ENCODE measurements at places on chromosomes 4 and X.

- DNase-seq: no peak
Measured at GRCh38 chr4:90951037-90951436, 823.8 kb downstream of the CCSER1 start.

DNA sequence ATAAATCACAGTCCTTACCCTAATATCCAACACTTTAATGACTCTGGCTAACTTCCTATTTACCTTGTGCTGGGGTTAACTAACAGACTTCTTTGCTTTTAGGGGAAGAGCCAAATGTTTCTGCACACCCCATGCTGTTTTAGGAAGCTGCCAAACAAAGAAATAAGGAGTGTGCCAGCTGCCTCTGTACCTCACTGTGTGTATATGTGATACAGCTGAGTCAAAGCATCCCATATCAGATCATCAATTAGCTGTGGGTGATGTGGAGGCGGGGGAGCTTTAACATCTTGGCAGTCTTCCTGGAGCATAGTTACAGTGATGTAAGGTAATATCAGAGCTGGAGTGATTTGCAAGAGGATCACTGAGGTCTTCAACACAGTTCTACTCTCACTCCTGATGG, 95.4 kb downstream of the COL25A1 start:
- DNase-seq: no peak

- DNase-seq: no peak
Measured at GRCh38 chrX:18099745-18100144, 120.9 kb downstream of the BEND2 start.

DNA sequence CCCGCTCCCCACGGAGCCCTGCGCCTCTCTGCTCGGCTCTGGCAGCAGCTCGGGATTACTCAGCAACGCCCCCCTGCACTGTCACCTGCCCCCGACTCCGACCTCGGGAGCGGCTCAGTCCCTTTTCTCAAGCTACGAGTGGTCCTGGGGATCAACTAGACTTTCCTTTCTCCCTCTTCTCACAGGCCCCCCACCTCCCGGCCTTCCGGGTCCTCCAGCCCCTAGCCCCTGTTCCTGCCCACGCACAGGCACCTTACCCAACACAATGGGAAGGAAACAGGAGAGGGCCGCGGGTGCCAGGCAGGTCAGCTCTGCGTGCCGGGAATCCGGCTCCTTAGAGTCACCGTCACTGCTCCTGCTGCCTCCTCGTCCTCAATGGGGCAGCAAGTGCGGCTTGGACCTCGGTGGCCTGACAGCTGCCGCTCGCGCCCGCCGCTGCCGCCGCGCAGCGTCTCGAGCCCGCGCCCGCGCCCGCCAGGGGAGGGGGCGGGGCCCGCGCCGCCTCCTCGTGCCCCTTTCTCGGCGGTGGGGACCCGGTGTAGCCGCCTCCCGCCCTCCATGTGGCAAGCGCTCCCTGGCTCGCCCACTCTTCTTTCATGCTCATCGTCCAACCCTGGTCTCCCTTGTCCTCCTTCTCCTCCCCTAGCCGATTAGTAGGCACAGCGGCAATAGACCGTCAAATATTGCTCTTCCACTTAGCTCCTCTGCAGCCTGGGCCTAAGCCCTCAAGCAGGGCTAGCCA, at the start of gene RAB9B:
TSS of gene RAB9B (minus strand) at position 455 of the 742 bp plus-strand sequence. CDS start 6,473 bp downstream, outside the sequence.
- DNase-seq: no peak

GRCh38 chrX:13750204-13750603, 15.7 kb downstream of the OFD1 start:
- no peak for DNase-seq

DNA sequence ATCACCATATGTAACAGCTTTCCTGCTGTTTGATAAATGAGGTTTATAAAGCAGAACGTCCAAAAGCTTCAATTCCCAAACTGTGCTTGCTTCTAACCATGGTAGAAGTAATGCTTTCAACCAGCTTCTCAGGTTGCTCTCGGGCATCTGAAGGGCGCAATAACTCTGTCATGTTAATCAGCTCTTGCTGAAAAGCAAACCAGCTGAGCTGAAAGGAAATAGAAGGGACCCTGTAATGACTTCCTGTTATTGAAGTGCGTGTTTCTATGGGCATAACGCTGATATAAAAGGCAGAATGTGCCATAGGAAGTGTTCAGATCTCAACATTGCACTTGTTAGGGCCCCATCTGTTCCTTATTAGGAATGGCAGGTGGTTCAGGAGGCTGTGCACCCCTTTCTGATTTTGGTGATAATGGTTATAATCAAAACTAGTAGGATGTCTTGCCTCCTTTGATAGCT, 21.2 kb downstream of the HERC3 start:
- DNase-seq: peak; percentile 23

GRCh38 chr4:47577779-47578553, 92.9 kb downstream of the ATP10D start:
- no peak for DNase-seq

GRCh38 chrX:134025986-134026545, 40.7 kb upstream of the GPC3 start:
- no peak for DNase-seq

DNA sequence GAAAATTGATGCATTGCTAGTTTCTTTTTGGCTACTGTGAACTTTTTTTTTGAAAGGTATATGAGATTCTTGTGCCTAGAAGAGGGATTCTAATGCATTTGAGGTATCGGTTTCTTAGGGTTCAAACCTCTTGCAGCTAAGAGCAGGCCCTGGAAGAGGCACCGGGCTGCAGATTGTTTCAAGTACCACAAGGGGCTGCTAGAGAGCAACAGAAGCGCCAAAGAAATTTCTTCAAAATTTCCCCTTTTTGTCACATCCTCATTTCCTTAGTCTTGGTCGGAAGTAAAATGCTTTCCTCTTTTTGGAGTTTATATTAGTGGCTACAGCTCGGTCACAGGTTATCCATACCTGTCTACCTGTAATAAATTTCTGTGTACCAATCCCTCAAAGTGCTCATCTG, 89.8 kb downstream of the PDGFRA start:
- peak; percentile 88 for DNase-seq

GRCh38 chr4:40782876-40783275, 33.1 kb downstream of the NSUN7 start:
- DNase-seq: peak; percentile 69

- no peak for DNase-seq
Measured at GRCh38 chr4:7320206-7320797, 114.4 kb downstream of the PSAPL1 start.

GRCh38 chr4:138334346-138335016, 92.3 kb upstream of the SLC7A11 start:
- DNase-seq: no peak

- DNase-seq: peak; percentile 51
Measured at GRCh38 chr4:47383829-47384427, 79.6 kb downstream of the COMMD8 start.

GRCh38 chr4:8538703-8539567, 41.3 kb upstream of the GPR78 start:
- no peak for DNase-seq

DNA sequence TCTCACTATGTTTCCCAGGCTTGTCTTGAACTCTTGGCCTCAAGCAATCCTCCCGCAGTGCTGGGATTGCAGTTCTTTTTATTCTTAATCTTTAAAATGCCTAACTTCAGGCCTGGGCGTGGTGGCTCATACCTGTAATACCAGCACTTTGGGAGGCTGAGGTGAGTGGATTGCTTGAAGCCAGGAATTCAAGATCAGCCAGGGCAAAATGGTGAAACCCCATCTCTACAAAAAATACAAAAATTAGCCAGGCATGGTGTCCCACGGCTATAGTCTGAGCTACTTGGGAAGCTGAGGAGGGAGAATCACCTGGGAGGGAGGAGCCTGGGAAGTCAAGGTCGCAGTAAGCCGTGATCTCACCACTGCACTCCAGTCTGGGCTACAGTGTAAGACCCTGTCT, 45.9 kb downstream of the PLS3 start:
- no peak for DNase-seq

Data from suppressor macrophage treated with lipopolysaccharide for 4 hours (primary cell).